ENCODE measurements at places on chromosomes 16 and 17.
A peak's percentile ranks its signal among the peaks of the same experiment; 100 is the strongest.

DNA sequence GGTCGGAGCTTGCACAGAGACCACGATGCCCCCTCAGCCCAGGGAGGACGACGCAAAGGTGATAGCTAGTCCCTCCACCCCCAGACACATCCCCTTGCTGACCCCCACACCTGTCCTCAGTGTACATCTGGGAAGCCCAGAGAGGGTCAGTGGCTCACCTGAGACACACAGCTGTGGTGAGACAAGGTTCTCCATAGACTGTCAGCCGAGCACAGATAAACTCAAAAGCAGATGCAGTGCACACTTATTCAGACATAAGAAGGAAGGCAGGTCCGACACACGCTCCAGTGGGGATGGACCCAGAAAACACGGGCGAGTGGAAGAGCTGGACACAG is 19.6 kb downstream of the CBFA2T3 start:
- no peak for DNase-seq

- no peak for DNase-seq
These were observed 882 bp upstream of the ATP6V0C start for GRCh38 chr16:2512735-2513404.

DNA sequence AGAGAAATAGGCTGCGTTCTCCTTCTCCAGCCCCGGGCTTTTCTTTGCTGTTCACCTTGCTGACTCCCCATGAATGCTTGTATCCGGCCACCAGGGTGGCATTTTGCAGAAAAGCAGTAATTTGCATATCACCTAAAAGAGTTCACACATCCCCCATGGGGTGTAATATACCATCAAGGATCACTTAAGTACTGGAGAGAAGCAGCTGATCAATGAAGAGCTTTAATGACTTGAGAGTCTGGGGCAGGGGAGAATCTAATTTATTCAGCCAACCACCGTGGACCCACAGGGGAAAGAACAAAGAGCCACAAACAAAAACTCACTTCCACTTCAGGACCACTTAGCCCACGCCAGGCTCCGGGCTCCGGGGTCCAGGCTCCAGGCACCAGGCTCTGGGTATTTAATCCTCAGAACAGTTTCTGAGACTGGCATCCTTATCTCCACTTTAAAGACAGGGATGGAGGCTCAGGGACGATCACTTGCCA is 33.9 kb upstream of the SEC14L1 start:
- no peak for DNase-seq

DNA sequence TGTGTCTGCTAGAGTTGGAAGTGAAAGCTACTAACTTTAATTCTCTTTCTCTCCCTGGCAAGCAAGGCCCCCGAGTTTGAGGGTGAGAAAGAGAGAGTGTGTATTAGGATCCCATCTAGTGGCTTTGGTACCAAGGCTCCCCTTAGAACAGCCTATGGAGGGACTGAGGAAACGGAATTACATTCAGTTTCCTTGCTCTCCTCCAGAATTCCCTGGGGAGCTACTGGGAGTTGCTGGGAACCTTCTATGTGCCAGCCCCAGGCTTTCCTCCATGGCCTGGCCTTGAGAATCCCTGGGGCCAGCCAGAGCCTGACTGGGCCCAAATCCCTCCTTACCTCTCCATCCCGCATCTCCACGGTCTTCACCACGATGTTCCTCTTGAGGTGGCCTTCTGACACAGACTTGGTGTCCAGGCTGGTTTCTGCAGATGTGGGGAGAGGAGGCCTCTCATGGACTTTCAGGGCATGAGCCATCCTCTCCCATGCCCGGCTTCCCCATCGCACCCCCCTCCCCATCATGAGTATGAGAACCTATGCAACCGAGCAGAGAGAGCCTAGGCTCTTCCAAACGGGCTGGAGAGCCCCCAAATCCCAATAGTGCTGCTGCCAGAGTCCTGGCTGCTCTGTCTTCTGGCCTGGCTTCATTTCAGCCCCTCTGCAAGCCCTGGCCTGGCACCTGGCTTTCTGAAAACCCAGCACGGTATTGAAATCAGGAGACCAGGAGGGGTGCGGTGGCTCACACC is 7.4 kb downstream of the GFAP start:
- DNase-seq = no peak

DNA sequence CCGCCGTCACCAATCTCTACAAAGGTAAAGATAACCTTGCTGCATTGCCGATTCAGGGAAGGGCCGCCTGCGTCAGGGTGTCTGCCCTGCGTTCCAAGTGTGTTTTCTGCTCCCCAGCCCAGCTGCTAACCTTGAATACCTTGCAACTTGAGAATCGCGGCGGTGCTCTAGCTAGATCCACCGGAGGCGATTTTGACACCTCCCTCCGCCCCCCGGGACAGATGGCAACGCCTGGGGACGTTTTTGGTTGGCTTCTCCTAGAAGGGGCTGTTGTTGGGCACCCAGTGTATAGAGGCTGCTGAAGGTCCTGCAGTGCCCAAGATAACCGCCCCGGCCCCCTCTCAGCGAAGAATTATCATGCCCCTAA is 1.5 kb downstream of the HAPSTR1 start:
- DNase-seq = no peak

DNA sequence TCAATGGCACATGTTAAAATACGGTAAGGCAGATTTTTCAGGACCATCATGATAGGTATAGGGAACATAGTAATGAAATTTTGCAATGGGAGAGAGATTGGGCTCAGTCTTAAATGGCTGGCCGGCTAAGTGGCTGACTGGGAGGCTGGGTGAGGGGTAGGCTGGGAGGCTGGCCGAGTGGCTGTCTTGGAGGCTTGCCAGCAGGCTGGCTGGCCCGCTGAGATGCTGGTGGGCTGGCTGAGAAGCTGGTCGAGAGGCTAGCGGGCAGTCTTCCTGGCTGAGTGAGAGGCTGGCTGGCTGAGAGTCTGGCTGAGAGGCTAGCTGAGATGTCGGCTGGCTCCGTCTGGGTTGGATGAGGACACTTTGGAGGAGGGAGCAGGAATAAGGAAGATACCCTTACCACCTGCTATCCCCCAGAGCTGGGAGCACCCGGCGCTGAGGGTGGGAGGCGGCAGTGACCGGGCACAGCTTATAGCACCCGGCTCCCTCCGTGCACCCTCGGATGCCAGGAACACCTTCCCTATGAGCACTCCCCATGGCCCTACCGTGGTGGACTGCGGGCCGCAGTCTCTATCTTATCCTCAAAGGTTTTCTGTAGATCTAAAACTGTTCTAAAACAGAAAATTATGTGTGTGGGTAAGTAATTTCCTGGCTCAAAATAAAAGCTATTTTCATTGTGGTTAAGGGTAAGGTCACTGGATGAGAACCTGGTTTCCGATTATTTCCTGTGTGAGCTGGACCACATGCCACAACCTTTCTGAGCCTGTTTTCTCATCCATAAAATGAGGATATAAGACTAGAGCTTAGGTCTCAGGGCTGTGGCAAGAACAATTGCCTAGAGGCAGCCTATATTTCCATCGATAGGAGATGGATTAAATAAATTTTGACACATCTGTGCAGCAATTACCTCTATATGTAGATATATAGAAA is 34.5 kb upstream of the TMC5 start:
- no peak for DNase-seq

DNA sequence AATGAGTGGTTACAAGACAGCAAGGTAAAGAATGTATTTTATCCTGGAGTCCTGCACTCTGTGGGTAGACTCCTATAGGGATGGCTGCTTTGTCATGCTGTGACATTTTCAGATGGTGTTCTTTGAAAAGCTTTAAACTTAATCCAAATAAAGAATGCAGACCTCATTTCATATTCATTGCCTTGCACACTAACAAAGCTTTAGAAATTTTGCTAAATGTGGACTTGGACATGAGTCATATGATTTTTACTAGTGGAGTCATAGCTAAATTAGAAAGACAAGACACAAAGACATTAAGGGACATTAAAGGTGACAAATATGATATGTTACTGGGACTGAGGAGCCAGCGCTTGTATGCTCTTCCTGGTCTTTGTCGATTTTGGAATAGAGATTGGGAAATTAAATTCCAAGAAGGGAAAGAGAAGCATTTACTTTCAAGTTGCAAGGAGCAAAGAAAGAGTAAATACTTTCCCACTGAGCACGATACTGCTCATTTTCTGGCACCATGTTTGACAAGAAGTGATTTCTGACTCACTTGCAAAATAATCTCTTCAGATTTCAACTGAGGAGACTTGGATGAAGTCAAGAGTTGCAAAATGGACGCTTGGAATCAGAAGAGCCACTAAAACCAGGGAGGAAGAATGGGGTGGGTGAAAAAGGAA is 152.9 kb upstream of the MYOCD start:
- no peak for DNase-seq

- DNase-seq = no peak
These were observed 41.1 kb upstream of the DHX8 start for GRCh38 chr17:43442711-43443110.

DNA sequence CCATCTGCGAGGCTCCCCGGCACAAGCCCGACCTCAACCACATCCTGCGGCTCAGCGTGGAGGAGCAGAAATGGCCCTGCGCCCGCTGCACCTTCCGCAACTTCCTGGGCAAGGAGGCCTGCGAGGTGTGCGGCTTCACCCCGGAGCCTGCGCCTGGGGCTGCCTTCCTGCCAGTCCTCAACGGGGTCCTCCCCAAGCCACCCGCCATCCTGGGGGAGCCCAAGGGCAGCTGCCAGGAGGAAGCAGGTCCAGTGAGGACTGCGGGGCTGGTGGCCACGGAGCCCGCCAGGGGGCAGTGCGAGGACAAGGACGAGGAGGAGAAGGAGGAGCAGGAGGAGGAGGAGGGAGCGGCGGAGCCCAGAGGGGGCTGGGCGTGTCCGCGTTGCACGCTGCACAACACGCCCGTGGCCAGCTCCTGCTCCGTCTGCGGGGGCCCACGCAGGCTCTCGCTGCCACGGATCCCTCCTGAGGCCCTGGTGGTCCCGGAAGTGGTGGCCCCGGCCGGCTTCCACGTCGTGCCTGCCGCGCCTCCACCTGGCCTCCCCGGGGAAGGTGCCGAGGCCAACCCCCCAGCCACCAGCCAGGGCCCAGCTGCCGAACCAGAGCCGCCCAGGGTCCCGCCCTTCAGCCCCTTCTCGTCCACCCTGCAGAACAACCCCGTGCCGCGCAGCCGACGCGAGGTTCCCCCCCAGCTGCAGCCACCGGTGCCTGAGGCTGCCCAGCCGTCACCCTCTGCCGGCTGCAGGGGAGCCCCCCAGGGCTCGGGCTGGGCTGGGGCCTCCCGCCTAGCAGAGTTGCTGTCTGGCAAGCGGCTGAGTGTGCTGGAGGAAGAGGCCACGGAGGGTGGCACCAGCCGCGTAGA is 13.1 kb upstream of the PRR35 start:
- DNase-seq = peak; percentile 46

GRCh38 chr17:18928628-18929125 is 23.3 kb upstream of the SLC5A10 start:
- DNase-seq = no peak

- DNase-seq = no peak
These were observed 16.9 kb downstream of the ITGAX start for GRCh38 chr16:31371619-31372484.

GRCh38 chr17:33777674-33778073 is 477.4 kb upstream of the CCL2 start:
- DNase-seq = no peak

- no peak for DNase-seq
These were observed 51.8 kb downstream of the SYT17 start for GRCh38 chr16:19219836-19220235.

DNA sequence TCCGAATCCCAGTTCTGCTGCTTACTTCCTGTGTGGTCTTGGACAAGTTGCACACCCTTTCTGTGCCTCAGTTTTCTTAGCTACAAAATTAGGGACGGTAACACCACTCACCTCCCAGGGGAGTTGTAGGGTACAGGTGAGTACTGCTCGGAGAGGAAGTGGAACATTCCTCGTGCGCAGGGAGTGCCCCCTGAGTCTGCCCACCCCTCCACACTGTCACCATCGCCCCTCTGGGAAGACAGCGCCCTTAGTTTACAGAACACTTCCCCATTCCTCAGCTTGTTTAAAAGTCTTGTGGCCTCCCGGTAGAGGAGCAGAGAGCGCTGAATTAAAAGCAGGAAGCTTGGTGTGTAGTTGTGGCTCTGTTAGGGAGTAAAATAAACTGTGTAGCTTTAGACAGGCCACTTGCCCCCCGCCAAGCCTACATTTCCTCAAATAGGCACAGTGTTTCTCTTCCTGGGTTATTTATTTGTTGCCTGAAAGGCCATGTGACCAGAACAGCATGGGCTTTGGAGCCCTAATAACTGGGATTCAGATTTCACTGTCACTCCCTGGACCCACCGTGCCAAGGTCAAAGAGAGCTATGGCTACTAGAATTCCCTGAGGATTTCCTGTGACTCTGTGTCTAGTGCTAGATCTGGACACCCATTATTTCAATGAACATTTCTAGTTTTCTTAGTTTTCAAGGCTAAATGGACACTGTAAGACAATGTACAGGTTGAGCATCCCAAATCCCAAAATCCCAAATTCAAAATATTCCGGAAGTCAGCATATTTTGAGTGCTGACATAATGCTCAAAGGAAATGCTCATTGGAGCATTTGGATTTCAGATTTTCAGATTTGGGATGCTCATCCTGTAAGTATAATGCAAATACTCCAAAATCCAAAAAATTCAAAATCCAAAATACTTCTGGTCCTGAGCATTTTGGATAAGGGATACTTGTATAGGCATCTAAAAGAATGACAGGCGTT is 372.5 kb downstream of the SNX29 start:
- no peak for DNase-seq

- no peak for DNase-seq
These were observed at the start of gene VWA3A for GRCh38 chr16:22092143-22092933. TSS of gene VWA3A (plus strand) at chr16:22092541. CDS start at chr16:22092638, 97 bp downstream.

DNA sequence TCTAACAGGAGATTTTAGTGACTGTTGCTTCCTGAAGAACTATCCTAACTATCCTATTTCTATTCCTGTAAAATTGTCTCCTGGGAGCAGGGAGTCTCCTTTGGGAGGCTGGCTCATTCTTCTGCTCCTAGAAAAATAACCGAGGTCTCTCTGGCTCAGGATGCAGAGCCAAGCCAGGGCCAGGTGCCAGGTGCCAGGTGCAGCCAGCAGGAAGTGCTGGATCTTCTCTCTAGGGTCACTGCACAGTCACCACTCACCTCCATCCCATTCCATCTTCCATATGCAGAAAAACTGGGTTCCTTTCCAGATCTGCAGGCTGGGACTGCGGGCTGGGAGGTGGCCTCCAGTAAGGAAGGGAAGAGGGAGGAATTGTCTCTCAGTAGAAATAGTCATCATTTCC is 3.8 kb upstream of the TMC7 start:
- no peak for DNase-seq

DNA sequence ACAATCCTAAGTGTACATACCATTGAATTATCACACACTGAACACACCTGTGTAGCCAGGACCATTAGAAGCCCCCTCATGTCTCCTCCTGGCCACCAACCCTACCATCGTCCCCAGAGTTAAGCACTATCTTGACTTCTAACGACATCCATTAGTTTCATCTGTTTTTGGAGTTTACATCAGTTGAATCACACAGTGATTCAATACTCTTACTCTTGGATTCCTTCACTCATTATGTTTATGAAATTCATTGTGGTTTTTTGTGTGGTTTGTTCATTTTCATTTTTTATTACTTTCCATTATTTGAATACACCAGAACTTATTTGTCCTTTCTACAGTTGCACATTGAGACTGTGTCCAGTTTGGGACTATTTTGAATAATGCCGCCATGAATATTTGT is 13.6 kb downstream of the DRC7 start:
- DNase-seq = no peak

DNA sequence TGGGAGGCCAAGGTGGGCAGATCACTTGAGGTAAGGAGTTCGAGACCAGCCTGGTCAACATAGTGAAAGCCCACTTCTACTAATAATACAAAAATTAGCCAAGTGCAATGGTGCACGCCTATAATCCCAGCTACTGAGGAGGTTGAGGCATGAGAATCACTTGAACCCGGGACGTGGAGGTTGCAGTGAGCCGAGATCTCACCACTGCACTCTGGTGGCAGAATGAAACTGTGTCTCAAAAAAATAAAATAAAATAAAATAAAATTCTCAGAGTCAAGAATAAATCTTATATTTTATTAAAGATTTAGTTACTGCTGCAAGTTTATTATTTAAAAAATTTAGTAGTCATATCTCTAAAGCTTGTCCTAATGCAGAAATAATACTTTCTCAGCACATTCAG is 29.7 kb downstream of the ARL4D start:
- no peak for DNase-seq
